Activated CD4-positive, alpha-beta T cell treated with anti-CD3 and anti-CD28 coated beads, Interleukin-2, Interleukin-6, amounts not matched to agents 100 ng/mL and 50 ng/mL, durations not matched to agents 16 hours and 8 hours (primary cell): ENCODE measurements at places on chromosomes 6 and 20.
A peak's percentile ranks its signal among the peaks of the same experiment; 100 is the strongest.

DNA sequence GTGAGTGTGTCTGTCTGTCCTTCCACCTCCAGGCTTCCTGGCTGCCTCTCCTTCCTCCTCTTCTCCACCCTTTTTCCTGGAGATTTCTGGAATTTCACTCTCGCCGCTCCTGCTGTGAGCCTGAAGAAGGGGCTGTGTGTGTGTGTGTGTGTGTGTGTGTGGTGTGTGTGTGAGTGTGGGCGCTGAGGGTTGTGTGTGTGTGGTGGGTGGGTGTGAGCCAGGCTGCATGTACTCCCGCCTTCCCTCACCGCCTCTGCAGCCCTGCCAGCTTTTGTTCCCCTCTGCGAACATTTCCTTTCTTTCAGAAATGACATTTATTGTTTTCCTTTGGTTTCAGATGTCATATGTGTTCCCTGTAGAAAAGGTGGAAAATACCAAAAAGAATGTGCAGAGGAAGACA is 76.0 kb downstream of the SRC start:
- DNase-seq = no peak

DNA sequence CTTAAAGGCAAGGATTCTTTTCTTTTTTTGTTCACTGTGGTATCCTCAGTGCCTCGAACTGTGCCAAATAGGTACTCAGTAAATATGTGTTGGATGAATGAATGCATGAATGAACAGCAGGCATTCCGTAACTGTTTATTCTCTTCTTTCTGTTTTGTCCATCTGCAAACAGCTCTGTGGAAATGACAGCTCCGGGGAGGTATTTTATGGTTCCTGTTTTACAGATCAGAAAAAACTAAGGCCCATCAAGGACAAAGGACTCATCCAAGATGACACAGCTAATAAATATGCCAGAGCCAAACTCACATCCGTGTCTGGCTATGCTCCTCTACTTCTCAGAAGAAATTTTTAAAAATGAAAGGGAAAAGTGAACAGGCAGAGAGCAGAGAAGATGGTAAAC is 21.0 kb downstream of the JPH2 start:
- DNase-seq = no peak

DNA sequence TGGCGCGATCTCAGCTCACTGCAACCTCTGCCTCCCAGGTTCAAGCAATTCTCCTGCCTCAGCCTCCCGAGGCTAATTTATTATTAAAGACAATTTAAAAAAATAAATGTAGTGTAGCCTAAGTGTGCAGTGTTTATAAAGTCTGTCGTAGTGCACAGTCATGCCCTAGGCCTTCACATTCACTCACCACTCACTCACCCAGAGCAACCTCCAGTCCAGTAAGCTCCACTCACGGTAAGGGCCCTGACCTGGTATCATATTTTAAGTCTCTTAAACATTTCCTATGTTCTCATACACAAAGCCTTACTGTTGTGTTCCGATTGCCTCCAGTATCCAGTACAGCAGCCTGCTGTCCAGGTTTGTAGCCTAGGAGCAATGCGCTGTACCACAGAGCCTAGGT is 168.2 kb upstream of the FOXQ1 start:
- no peak for DNase-seq

DNA sequence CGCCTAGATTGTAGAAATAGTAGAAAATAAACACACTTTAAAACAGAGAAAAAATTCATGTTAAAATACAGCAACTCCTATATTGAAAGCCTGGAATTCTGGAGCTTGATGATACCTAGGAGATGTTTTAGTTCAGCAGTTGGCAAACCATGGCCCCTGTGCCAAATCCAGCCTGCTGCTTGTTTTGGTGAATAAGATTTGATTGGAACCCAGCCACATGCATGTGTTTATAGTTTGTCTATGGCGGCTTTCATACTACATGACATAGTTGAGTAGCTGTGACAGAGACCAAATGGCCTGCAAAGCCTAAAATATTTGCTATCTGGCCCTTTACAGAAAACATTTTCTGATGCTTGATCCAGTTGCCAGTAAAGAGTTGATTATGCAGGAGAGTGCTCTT is 57.2 kb downstream of the PAX1 start:
- no peak for DNase-seq

DNA sequence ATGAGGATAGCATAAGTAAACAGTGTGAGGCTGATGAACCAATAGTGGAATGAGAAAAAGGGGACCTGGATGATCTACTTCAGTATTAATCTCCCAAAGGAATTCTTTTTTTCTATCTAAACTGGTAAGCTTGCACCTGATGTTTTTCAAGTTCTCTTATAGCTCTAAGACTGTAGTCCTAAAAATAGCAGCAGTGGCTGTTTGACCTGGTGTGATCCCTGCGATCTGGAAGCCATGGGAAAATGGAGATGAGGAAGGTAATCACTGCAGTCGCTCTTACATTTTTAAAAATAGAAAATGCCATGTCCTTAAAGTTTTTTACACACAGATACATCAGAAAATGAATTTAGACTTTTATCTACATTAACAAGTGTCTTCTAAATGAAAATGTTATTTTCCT is 926.4 kb upstream of the SLC35B3 start:
- DNase-seq = no peak

DNA sequence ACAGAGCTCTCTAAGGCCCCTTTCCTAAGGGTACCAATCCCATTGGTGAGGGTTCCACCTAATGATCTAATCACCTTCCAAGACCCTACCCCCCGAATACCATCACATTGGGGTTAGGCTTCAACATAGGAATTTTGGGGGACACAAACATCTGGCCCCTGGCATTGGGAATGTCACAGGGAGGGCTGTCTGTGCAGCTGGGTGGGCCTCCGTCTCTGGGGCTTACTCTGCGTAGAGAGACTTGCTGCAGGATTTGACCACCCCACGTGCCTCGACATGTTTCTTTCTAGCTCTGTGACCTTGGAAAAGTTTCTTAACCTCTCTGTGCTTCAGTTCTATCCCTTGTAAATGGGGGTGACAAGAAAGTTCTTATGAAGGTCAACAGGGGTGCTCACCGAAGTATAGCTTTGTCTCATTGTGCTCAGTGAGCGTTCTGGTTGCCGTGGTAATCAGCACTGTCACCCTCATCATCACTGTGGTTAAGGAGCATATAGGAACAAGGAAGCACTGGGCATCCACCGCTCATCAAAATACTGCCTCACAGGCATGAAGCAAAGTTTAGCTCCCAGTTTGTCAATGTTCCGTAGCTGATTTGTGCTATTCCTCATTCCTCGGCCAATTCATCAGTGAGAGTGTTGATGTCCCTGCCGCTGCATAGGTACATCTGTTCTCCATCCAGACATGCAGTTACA is 152.8 kb downstream of the SYCP2 start:
- no peak for DNase-seq

DNA sequence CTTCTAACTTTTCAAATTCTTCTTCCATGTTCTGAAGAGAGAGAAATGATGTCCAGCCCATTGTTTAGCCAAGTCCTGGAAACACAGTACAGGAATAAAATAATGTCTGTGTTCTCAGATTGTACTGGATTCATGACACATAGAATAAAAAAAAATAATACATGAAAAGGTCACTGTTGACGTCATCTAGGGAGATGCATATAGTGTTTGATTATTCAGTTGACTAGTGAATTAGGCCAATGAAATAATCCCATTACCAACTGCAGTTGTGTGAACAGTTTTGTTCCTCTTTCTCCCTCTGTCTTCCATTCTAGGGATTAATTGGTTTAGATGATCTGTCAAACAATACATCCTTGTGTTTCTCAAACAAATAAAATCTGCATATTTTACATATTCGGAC is 222.8 kb downstream of the ALDH8A1 start:
- no peak for DNase-seq

DNA sequence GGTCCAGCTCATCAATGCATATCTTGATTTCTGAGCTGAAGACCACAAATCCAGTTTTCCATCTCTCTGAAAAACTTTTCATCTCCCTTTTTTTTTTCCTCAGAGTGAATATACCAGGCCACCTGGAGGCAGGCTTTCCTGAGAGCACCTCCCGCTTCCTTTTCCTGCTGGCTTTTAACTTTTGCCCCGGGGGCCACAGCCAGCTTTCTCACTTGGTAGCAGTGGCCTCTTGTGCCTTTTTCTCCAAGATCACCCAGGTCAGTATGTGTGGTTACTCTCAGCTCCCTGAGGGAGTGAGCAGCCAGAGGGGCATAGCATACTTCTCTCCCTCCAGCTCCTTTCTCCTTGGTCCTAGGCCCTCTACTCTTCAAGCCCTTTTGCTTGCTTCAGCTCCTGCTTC is at the start of gene BTN1A1:
Gene BTN1A1, plus strand, starts transcription at position 202 of the 400 bp plus-strand sequence. CDS start 984 bp downstream, outside the sequence.
- DNase-seq = no peak

DNA sequence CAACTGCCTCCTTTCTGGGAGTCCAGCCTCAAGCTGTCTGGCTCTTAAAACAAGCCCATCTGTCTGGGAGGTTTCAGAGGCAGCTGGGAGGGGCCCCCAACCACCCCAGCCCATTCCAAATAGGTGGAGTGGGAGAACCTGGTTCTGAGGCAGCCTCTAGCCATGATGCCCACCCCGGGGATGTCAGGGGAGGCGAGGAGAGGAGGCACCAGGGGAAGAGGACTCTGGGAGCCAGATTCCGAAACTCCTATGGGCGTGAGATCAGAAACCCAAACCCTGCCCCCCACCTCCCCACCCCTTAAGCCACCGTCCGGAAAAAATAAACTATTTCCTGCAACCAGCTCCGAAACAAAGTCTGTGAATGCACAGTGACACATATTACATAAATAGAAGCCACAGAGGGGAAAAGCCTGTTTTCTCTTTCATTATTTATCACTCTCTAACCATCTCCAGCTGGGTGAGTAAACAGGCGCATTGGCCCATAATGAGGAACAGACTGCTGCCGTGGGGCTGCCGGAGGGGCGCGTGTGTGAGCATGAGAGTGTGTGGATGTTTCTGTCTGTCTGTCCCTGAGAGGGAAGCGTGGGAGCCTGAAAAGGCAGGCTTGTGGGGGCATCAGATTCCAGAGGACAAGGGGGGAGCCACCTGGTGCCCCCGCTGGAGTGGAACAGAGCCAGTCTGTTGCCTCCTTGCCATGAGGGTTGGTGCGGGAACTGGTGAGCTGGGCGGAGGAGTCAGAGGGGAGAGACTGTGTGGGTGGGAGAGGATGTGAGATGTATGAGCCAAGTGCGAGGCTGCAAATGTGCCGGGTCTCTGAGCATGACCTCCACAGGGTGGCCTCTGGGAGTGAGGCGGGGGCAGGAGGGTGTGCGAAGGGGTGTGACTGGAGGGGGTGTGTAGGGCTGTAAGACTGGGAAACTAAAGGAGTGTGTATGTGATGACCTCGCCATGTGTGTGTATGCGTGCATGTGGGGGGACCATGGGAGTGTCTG is 14.3 kb upstream of the FOXP4 start:
- DNase-seq = peak; percentile 89

GRCh38 chr20:38241201-38241600 is 19.3 kb downstream of the KIAA1755 start:
- no peak for DNase-seq

DNA sequence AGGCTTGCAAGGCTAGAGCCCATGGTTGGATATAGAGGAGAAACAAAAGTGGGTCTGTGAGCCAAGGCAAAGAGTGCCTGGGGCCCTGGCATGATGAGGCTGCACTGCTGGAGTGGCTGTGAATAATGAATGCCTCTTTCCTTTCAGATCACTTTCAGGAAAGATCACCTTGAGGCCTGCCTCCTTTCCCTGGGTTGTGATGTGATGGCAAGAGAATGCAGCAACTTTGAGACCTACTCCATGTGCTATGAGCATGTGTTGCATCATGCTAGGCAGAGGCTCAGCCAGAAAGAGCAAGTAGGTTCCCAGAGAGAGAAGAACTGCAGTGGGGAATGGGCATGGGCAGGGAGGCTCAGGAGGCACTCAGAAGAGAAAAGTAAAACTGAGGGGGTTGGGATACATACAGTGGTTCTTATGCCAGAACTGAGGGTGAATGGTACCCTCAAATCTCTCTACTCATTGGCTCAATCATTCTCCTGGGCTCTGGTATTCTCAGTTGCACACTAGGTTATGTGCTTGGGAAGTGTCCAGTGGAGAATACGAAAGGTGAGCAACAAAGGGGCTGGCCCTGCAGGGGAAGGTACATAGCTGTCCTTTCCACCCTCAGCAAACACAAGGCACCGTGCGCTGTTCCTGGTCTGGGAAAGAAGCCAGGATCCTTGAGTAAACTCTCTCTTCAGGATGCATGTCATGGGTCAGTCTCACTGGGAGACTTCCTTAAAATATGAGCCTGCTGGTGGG is 45.9 kb downstream of the CD164 start:
- DNase-seq = no peak

DNA sequence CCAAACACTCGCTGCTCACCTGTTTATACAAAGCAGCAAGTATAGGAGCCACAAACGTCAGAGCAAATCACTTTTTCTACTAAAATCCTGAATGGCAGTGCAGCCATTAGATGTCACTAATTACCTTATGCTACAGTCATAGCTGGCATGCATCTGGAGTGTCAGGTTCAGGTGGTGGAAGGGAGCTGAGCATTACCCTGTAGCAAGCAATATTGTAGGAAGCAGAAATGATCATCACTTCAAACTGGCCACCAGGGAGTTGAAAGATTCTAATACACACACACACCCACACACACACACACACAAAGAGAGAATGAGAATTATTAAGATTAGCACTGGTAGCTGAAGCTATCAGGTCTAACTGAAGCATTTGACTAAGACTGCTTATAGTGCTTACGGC is 75.8 kb downstream of the EFHC1 start:
- DNase-seq = no peak

- no peak for DNase-seq
Measured at GRCh38 chr6:82385546-82385945, 21.9 kb downstream of the TPBG start.

DNA sequence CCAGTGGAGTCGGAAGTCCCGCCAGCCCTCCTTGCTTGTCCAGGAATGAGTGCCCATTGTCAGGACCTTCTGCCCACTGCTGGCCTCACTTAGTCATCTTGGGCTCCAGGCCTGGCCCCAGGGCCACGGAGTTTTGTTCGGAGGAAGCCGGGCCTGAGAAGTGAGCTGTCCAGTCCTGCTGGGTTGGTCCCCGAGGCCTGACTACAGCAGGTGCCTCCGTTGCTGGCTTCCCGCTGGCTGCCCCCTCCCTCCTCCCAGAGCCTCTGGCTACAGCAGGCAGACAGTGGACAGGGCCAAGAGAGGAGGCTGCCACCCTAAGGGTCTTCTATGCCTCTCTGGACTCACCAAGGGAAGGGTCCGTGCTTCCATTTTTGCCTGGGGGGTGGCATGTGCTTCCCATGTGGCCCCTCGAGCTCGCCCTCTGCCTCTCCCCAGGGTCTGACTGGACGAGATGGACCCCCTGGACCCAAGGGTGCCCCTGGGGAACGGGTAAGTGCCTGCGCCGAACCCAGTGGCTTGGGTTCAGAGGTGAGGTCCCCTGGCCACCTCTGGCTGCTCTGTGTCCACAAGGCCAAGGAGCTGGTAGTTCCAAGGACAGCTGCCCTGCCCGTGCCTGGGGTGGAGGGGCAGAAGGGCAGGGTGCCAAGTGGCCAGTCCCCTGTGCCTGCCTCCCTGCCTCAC is 2.8 kb downstream of the COL9A3 start:
- no peak for DNase-seq

GRCh38 chr6:85676086-85676729 is 33.5 kb upstream of the SYNCRIP start:
- no peak for DNase-seq

GRCh38 chr6:148888856-148889255 is 142.0 kb downstream of the UST start:
- DNase-seq = no peak

GRCh38 chr6:53461041-53461656 is 83.8 kb downstream of the GCLC start:
- DNase-seq = peak; percentile 13
